ENCODE measurements at places on chromosomes 6 and 20.

- no peak for DNase-seq
Observed at GRCh38 chr6:83873869-83874268, 14.4 kb downstream of the CYB5R4 start.

DNA sequence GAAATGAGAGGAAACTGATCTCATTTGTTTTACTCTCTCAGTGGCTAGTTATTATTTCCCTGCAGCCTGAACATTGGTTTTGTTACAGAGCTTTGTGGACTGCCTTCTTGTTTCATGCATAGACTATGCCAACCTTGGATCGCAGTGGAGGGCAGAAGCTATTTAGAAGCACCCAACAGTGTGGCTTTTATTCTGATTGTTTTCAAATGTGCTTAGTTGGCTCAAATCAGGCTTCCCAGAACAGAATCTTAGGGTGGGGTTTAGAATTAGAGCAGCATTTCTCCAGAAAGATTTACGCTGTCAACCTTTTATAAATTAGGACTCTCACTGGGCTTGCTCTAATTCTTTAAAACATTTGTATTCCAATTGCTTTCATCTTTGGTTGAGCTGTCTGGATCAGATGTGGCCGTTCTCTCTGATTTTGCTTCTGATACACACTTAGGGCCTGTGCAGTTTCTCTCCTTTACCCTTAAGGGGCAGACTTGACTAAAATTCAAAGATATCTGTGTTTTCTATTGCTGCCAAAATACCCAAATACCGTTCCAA, 210.3 kb downstream of the BCKDHB start:
- no peak for DNase-seq

DNA sequence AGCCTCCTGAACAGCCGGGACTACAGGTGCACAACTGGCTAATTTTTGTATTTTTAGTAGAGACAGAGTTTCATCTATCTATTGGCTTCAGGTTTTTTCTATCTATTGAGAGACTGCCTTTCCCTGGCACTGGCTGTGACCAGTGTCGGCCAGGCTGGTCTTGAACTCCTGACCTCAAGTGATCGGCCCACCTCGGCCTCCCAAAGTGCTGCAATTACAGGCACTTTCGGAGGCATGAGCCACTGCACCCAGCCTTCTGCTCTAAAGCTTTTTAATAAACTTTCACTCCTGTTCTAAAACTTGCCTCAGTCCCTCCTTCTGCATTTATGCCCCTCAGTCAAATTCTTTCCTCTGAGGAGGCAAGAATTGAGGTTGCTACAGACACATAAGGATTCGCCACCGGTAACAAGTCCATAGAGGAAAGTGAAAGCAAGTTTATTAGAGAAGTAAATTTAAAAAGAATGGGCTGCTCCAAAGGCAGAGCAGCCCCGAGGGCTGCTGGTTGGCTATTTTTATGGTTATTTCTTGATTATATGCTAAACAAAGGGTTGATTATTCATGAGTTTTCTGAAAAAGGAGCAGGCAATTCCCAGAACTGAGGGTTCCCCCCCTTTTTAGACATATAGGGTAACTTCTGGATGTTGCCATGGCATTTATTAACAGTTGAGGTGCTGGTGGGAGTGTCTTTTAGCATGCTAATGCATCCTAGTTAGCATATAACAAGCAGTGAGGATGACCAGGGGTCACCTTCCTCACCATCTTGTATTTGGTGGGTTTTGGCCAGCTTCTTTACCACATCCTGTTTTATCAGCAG, 44.8 kb upstream of the RNGTT start:
- no peak for DNase-seq

GRCh38 chr6:129491436-129491835, 218.5 kb downstream of the ARHGAP18 start:
- no peak for DNase-seq

- DNase-seq: no peak
Observed at GRCh38 chr6:157825243-157825904, 2.3 kb downstream of the SNX9 start.

- DNase-seq: no peak
Observed at GRCh38 chr6:24827162-24827561, 28.4 kb upstream of the ARMH2 start.

DNA sequence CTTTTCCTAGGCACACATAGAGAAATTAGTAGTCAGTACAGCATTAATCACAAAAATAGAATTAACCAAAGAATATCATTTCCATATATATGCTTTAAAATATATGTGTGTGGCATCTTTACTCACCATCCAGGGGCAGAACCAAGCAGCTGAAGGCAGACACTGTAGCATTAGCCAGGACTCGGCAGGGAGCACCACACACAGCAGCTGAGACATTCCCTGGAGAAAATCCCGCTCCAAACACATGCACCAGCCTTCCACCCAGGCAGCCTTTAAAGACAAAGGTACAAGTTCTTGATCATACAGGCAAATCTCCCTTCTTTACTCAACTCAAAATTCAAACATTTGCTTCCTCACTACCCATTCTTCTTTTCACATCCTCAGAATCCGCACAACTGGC, 64.7 kb downstream of the PKHD1 start:
- no peak for DNase-seq

GRCh38 chr20:1124421-1124820, 6.0 kb downstream of the PSMF1 start:
- DNase-seq: no peak

GRCh38 chr6:148959008-148959407, 212.2 kb downstream of the UST start:
- DNase-seq: no peak

- DNase-seq: no peak
Observed at GRCh38 chr6:130778946-130779657, 48.1 kb upstream of the SMLR1 start.

GRCh38 chr6:39213195-39213920, 15.9 kb downstream of the KCNK5 start:
- no peak for DNase-seq

DNA sequence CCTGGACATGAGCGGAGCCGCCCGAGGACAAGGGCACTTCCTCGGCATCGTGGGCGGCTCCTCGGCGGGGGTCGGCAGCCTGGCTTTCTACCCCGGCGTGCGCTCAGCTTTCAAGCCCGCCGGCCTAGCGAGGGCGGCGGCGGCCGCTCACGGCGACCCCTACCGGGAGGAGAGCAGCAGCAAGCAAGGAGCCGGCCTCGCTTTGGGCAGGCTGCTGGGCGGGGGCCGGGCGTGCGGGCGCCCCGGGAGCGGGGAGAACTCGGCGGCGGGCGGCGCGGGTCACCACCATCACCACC, 6.7 kb downstream of the PRDM13 start:
- no peak for DNase-seq

DNA sequence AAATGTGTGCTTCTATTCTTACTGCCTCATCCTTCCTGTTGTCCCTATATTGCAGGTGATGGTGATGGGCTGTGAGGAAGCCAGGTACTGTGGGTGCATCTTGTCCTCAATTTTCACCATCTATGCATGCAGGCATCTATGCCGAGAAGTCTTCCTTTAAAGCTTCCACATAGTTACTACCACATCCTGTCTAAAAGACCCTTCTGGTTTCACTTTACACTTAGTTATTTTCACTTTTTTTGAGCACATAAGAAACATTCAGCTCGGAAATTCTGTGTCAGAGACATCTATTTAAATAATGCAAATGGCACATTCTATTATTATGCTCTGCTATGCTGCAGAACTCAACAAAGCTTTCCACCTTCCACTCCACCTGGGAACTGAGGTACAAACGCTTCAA, 28.2 kb upstream of the FABP7 start:
- no peak for DNase-seq

- no peak for DNase-seq
Observed at GRCh38 chr6:81865712-81866111, 113.2 kb upstream of the TENT5A start.

- no peak for DNase-seq
Observed at GRCh38 chr6:36312854-36313648, 23.6 kb downstream of the BNIP5 start.

- DNase-seq: no peak
Observed at GRCh38 chr6:149897015-149897697, 757 bp downstream of the RAET1E start.

DNA sequence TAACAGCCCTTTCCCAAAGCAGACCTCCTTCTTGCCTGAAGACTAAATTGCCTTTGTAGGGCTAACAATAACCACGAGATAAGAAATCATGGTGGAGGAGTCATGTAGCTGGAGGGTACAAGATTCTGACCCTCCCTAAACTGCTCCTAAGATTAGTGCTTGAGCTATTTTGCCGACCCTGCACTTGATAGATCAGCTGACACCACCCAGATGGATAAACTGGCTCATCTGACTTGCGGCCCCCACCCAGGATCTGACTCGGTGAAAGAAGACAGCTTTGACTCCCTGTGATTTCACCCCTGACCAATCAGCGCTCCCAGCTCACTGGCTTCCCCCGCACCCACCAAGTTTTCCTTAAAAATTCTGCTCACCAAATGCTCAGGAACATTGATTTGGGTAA, 57.6 kb upstream of the UNC93A start:
- no peak for DNase-seq

- no peak for DNase-seq
Observed at GRCh38 chr6:2181567-2181966, 63.8 kb downstream of the GMDS start.

DNA sequence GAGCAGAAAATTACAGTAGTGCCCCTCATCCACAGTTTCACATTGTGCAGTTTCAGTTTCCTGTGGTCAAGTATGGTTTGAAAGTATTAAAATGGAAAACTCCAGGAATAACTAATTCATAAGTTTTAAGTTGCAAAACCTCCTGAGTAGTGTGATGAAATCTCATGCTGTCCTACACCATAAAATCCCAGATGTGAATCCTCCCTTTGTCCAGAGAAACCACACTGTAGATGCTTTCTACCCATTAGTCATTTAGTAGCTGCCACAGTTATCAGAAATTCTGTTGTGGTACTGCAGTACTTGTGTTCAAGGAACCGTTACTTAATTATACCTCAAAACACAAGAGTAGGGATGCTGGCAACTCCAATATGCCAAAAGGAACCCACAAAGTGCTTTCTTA, 74.7 kb downstream of the PTCHD4 start:
- no peak for DNase-seq

- no peak for DNase-seq
Observed at GRCh38 chr6:143961886-143962878, 45.9 kb downstream of the PLAGL1 start.

- DNase-seq: no peak
Observed at GRCh38 chr6:2952557-2953095, 18.7 kb downstream of the SERPINB6 start.

DNA sequence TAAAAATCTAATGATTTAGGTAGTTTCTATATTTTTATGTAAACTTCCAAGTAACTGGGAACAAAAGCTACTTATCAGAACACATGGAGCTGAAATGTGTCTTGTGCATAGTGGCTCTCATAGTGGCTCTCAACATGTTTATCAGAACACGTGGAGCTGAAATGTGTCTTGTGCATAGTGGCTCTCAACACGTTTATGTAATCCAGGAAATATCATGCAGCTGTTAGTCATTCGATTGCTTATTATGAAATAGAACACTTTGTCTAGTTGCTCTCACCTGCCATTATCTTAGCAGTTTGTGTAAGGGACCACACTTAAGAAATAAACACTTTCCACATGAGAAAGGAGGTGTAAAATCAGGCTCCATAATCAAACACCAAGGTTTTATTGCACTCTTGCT, 119.2 kb upstream of the ASCC3 start:
- DNase-seq: no peak

GRCh38 chr6:3664625-3665041, 86.9 kb downstream of the PXDC1 start:
- no peak for DNase-seq

DNA sequence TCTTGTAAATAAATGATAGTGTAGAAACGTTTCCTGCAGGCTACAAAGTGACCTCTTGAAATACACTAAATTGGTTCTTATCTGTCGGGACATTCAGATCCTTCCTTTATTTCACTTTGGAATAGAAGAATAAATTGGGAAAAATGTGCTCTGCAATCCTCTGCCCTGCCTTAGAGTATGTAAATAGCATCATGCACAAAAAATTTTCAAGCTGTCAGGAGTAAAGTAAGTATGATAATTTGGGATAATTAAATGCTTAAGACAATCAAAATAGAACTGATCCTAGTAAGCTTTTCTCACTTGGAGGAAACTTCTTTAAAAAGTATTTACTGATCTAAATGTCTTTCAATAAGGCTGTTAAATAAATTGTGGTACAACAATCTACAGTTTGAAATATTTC, 3.1 kb upstream of the TPBG start:
- DNase-seq: no peak

DNA sequence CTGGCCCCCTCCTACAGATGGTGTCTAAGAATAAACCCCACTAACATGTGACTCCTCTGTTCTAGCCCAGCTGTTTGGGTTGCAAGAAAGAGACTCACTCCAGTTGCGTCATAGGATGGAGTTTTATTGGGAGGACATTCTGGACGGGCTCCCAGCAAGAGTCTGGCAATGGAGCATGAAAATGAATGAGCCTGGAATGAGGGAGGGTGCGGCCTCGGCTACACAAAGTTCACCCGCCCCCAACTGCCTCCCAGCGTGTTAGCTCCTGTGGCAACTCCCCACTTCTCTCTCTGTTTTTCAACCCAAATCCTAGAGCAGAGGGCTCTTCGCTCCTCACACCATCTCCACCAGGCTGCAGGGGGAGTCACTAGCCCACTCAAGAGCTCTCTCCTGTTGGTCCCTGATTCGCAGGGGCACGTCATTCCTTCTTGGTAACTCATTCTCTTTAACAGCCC, 5.1 kb upstream of the ADAM33 start:
- DNase-seq: no peak

DNA sequence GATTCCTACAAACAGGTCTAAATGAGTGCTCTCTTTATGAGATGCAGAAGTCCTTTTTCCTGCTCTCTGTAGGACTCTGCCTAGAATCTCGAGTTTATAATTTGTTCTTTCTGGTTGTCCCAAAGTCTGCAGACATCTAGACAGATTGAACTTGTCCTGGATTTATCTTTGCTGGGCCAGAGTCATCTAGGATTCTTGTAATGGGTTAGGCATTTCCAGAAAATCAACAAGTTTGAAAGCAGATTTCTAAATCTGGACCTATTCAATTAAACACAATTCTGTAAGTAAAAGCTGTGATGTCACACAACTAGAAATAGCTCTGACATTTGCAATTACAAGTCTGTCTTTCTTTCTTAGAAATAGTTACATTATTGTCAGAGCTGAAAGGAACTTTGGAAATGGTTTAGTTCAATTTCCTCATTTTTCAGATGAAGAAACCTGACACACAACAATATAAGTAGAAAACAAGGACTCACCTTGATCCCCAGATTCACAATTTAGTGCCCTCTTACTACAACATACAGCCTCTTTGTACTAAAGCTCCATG, 4.2 kb upstream of the RSPO3 start:
- DNase-seq: no peak

GRCh38 chr6:135358985-135359384, 138.6 kb downstream of the AHI1 start:
- no peak for DNase-seq

DNA sequence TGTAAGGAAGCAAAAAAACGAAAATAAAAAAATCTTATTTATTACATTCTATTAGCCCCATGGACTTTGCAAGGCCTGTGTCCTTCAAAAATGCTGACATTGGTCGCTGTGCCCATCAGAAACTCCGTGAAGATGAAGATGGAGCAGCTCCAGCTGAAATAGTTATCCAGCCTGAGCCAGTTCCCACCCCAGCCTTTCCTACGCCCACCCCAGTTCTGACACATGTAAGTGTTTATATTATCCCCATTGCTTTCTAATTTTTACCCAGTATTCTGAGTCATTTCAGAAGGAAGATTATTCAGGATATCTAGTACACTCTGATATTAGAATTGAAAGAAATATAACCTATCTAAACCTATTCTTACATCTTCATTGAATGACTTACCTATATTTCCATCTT, 217.7 kb downstream of the ARHGAP18 start:
- no peak for DNase-seq

Data from CD4-positive, alpha-beta T cell treated with Interleukin-6 at 100 ng/mL for 8 hours (primary cell).